Activated CD4-positive, alpha-beta T cell treated with anti-CD3 and anti-CD28 coated beads, Interleukin-2, amount 10 ng/mL, durations not matched to agents 24 days and 14 days (primary cell): ENCODE measurements at places on chromosomes 1 and 21. TPM values are rescaled to one million over a fixed set of nuclear protein-coding genes. Genes with fewer than 3 reads are reported as not detected.

Gene RBP7
- not detected in 2 replicates for total RNA-seq

Gene GPR25
- not detected in 2 replicates for total RNA-seq

Gene EIF4G3
- total RNA-seq, result 64.0 and 66.8 TPM in 2 replicates

Gene SERPINC1
- total RNA-seq, result not detected in 2 replicates

Gene TRABD2B
- not detected in 2 replicates for total RNA-seq

Gene RNU1-3
- total RNA-seq, result 1,962 and 2,189 TPM in 2 replicates

Gene MRPL20
- total RNA-seq, result 187 and 194 TPM in 2 replicates

Gene KCNN3
- total RNA-seq, result 0.35 and 0.54 TPM in 2 replicates

Gene HHAT
- 0.47 and 0.69 TPM in 2 replicates for total RNA-seq

Gene RNU1-4
- total RNA-seq, result 1,962 and 2,189 TPM in 2 replicates
